ENCODE measurements at places on chromosomes 3 and 15.

- DNase-seq: no peak
These were observed 281.8 kb upstream of the CRBN start for GRCh38 chr3:3461317-3461716.

DNA sequence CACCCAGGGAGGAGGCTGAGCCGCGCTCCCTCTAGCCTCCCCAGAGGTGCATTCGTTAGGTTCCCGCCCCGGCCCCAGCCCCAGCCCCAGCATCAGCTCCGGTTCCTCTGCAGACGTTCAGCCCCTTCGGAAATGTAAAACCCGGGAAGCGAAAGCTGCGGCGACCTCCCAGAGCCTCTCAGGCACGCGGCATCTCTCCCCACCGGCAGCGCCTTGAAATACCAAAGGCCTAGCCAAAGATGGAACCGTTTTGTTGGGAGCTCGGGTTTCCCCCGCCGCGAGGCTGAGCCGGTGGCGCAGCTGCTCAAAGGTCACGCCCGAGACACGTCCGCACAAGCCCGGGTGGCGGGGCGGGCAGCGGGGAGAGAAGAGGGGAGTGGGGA is 77.8 kb upstream of the HES1 start:
- DNase-seq: peak; percentile 47

- no peak for DNase-seq
These were observed 242.0 kb upstream of the TTC14 start for GRCh38 chr3:180359953-180360279.

- DNase-seq: no peak
These were observed 1.9 kb downstream of the MITF start for GRCh38 chr3:69741032-69741767.

DNA sequence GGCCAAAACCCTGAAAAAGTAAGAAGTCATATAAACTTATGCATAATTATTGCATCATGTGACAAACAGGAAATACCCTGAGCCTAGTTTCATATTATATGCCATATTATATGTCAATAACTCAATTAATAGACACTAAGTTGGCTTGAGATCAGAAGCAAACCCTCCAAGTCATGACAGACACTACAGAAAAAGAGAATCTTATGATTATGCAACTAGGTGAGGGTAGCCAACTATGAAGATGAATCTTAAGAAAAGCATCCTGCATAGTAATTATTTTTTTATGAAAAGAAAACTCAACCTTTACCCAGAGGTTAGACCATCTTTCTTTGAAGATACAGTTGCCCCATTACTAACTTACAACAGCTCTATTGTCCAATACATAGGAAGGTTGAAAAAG is 192.4 kb upstream of the VEPH1 start:
- DNase-seq: no peak

Data from T-helper 2 cell (primary cell).